ENCODE measurements at places on chromosomes 7 and 10.

DNA sequence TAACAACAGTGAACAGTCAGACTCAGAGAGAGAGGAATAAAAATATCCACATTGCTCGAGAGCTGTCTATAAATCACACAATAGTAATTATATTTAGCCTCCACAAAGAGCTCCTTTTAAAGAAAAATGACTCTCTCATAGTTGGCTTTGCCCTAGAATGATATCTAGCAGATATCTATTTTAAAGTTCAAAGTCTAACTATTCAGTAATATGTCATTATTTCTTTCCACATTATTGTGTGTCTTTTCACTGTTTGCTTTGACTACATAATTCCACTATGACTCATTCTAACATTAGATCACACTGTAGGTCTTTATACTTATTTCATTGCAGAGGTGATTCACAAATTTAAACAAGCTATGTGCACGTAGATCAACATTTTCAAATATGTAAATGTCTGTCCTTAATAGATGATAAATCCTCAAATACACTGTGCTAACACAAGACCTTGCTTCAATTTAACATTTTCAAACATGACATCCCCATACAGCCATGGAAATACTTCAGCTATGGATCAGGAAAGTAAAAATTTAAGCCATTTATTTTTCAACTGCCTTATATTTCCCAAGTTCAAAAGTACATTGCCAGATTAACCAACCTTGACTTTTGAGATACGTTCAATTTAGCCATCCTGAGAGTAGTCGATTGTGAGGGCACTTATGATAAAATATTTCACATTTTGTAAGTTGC is 99.9 kb upstream of the AKR1E2 start:
- no peak for DNase-seq
- H3K36me3 ChIP-seq: no peaks in the 10 kb centered on the region
- no peaks in the 10 kb centered on the region for H3K27me3 ChIP-seq
- H3K4me1 ChIP-seq: no peaks in the 10 kb centered on the region
- H3K4me3 ChIP-seq: no peak overlapping the region

GRCh38 chr10:72888151-72888638 is 5.3 kb upstream of the OIT3 start:
- no peak for DNase-seq
- no peaks in the 10 kb centered on the region for H3K4me1 ChIP-seq
- H3K4me3 ChIP-seq: no peak overlapping the region

GRCh38 chr7:74364061-74364460 is 74.9 kb downstream of the CLIP2 start:
- no peaks in the 10 kb centered on the region for H3K4me1 ChIP-seq
- no peak for DNase-seq
- H3K36me3 ChIP-seq: peaks cover 23% of the 10 kb centered on the region
- H3K27ac ChIP-seq: no peak overlapping the region
- no peak overlapping the region for H3K4me3 ChIP-seq
- H3K27me3 ChIP-seq: no peaks in the 10 kb centered on the region

DNA sequence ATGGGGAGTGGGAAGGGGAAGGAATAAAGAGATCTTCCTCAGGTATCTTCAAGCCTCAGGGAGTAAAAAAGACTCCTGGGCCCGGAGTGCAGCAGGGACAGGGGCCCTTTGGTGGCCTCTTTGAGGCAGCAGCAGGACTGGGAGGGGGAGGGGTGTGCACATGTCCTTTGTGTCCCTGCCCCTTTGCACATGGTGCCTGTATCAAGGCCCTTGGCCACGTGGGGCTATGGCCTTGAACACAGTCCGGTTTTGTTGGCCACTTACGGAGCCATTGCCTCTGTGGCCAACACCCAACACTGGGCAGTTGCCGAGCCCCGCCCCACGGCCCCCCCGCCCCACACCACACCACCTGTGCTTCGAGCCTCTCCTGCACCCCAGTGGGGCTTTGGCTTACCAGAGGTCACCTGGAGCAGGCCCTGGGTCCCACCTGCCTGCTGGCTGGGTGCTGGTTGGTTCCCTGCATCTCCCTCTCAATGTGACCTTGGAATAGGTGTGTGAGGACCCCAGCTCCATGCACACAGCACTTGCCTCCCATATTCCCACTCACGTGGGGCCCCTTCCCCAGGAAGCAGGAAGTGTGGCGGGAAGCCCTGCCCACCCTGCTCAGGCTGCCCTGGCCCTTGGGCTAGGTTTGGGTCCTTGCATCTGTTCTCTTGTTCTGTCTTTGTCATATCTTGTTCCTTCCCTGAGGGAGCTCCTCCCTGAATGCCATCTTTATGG is 5.4 kb downstream of the SAP25 start:
- H3K36me3 ChIP-seq: peaks cover 6% of the 10 kb centered on the region
- H3K4me3 ChIP-seq: no peak overlapping the region
- no peak for DNase-seq

- H3K4me3 ChIP-seq: no peak overlapping the region
- no peaks in the 10 kb centered on the region for H3K27me3 ChIP-seq
- DNase-seq: no peak
- no peaks in the 10 kb centered on the region for H3K36me3 ChIP-seq
- peak overlapping the region; percentile 79 for H3K27ac ChIP-seq
Observed at GRCh38 chr10:5530412-5530806, 5.6 kb downstream of the CALML3 start.

DNA sequence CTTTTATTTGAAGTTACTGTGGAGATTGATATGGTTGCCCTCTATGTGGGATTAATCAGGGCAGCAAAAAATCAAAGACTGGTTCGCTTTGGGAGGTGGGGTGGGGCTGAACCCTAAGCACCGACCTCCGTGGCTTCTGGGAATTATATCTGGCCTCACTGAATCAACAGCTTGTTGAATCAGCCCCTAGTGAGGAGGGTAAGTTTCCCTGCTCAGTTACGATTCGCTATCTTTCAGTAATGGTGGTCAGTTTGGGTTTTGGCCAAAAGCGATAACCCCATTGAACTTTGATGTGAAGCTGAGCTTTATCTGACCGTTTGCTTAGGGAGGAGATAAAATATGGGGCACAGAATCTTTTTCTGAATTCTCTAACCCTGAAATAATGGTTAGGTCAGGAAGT is 16.6 kb upstream of the ARPC1A start:
- H3K36me3 ChIP-seq: no peaks in the 10 kb centered on the region
- H3K27ac ChIP-seq: no peak overlapping the region
- H3K27me3 ChIP-seq: no peaks in the 10 kb centered on the region
- H3K4me3 ChIP-seq: no peak overlapping the region
- DNase-seq: no peak

GRCh38 chr10:58599927-58600553 is 87.4 kb downstream of the BICC1 start:
- H3K27ac ChIP-seq: no peak overlapping the region
- no peaks in the 10 kb centered on the region for H3K36me3 ChIP-seq
- no peak for DNase-seq
- no peaks in the 10 kb centered on the region for H3K4me1 ChIP-seq
- no peaks in the 10 kb centered on the region for H3K27me3 ChIP-seq

GRCh38 chr7:21327422-21328409 is 100.2 kb upstream of the SP4 start:
- no peaks in the 10 kb centered on the region for H3K4me1 ChIP-seq
- no peaks in the 10 kb centered on the region for H3K27me3 ChIP-seq
- H3K36me3 ChIP-seq: no peaks in the 10 kb centered on the region
- no peak overlapping the region for H3K4me3 ChIP-seq
- DNase-seq: no peak

GRCh38 chr7:110922906-110923305 is 168.0 kb upstream of the LRRN3 start:
- H3K27ac ChIP-seq: peak overlapping the region; percentile 10
- no peak for DNase-seq
- no peaks in the 10 kb centered on the region for H3K36me3 ChIP-seq
- no peak overlapping the region for H3K4me3 ChIP-seq
- H3K27me3 ChIP-seq: no peaks in the 10 kb centered on the region

GRCh38 chr7:8232999-8233847 is 28.7 kb downstream of the ICA1 start:
- H3K4me3 ChIP-seq: no peak overlapping the region
- H3K27me3 ChIP-seq: no peaks in the 10 kb centered on the region
- H3K27ac ChIP-seq: no peak overlapping the region
- DNase-seq: no peak

- no peak for DNase-seq
- H3K27ac ChIP-seq: no peak overlapping the region
- H3K27me3 ChIP-seq: no peaks in the 10 kb centered on the region
- H3K4me3 ChIP-seq: no peak overlapping the region
- H3K36me3 ChIP-seq: no peaks in the 10 kb centered on the region
Observed at GRCh38 chr10:82409671-82410070, 534.7 kb downstream of the NRG3 start.

- no peak for DNase-seq
- H3K27me3 ChIP-seq: no peaks in the 10 kb centered on the region
- H3K36me3 ChIP-seq: no peaks in the 10 kb centered on the region
- H3K4me3 ChIP-seq: no peak overlapping the region
Observed at GRCh38 chr10:44776181-44776580, 135.0 kb upstream of the TMEM72 start.

DNA sequence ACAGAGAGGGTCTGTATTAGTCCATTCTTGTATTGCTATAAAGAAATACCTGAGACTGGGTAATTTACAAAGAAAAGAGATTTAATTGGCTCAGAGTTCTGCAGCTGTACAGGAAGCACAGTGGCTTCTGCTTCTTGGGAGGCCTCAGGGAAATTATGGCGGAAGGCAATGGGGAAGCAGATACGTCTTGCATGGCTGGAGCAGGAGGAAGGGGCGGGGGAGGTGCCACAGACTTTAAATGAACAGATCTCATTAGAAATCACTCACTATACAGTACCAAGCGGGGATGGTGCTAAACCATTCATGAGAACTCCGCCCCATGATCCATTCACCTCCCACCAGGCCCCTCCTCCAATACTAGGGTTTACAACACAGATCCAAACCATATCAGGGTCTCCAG is 3.7 kb upstream of the CALU start:
- peaks cover 5% of the 10 kb centered on the region for H3K4me1 ChIP-seq
- no peaks in the 10 kb centered on the region for H3K36me3 ChIP-seq
- H3K27ac ChIP-seq: no peak overlapping the region
- H3K27me3 ChIP-seq: no peaks in the 10 kb centered on the region
- no peak overlapping the region for H3K4me3 ChIP-seq

DNA sequence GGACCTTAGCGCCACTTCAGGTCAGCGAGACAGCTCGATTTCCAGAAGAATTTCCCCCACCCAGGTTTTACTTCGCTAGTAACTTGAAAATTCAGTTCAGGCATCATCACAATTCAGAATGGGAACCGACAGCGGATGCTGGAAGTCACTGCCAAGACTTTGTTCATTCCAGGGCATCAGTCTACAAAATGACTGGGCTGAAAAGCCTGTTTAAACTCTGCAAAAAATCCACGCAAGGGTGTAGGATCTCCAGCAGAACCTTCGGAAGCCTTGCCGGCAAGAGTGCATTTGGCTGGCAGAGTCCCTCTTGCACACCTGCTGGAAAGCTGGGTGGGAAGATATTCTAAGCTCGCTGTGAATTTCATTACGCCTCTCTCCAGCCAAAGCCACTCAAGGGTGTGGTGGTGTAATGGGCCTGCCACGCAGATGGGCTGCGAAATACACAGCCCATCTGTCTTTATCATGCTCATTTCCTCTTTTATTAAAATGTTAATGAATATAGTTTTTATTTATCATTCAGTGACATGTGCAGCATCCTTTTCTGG is 672.0 kb upstream of the FOXK1 start:
- H3K4me1 ChIP-seq: no peaks in the 10 kb centered on the region
- H3K4me3 ChIP-seq: no peak overlapping the region
- H3K27ac ChIP-seq: no peak overlapping the region
- H3K27me3 ChIP-seq: no peaks in the 10 kb centered on the region

- peaks cover 16% of the 10 kb centered on the region for H3K4me1 ChIP-seq
- no peak overlapping the region for H3K27ac ChIP-seq
- DNase-seq: no peak
Observed at GRCh38 chr7:151239837-151240459, 7.7 kb downstream of the CHPF2 start.

DNA sequence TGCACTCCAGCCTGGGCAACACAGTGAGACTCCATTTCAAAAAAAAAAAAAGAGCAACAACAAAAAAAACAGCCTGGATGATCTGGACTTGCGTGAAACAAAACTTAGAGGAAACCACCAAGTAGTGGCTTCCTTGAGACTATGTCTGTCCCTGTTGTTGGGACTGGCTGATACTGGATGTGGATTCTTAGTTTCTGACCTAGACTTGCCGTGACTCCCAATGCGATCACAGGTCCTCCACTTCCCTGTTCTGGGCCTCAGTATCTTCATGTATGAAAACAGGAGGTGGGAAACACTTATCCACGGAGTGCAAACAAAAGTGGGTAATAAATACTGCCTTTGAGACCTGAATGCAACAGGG is 125.7 kb downstream of the PRPF18 start:
- no peaks in the 10 kb centered on the region for H3K27me3 ChIP-seq
- peaks cover 6% of the 10 kb centered on the region for H3K4me1 ChIP-seq
- H3K36me3 ChIP-seq: no peaks in the 10 kb centered on the region
- no peak overlapping the region for H3K27ac ChIP-seq
- no peak overlapping the region for H3K4me3 ChIP-seq
- no peak for DNase-seq

GRCh38 chr7:73602721-73603651 is 21.3 kb downstream of the MLXIPL start:
- H3K27me3 ChIP-seq: no peaks in the 10 kb centered on the region
- H3K4me1 ChIP-seq: peaks cover 5% of the 10 kb centered on the region

DNA sequence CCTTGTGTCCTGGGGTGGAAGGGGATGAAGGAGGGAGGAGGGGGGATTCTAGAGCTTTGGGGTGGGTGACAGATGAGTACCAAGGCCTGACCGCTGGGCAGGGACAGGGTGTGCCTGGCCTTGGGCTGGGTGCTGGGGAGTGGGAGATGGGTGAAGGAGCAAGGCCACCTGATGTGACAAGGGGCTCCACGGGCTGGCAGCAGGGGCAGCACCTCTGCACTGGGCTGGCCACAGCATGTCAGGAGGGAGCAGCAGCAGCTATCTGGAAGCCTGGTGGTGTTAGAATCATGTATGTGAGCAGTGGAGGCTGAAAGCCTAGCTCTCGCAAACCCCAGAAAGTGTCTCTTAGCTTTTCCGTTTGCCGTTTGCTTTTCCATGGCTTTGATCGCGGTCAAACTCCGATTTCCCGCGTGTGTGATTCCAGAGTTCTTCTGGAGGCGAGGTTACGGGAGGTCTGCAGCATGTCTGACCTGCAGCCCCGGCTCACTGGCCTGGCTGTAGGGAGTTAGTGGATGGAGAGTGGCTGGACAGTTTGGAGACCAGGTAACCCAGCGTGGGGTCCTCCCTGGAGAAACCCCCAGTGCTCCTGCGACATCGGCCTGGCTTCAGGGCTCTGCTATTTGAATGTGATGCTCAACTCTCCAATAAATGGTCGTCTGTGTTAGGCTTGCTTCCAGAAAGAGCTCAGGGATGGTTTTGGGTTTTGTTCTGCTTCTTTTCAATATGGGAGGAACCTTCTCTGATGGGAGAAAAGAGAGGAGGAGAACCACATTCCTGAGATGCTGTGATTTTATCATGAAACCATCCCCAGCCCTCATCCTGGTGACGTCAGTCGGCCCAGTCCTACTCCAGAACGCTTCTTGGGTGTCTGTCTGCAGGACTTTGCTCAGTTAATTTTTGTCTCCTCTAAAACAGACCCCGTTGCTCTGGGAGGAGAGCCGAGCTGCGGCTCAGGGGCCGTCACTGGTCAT is 105.5 kb downstream of the CUX1 start:
- H3K4me1 ChIP-seq: peaks cover 26% of the 10 kb centered on the region
- H3K4me3 ChIP-seq: peak overlapping the region; percentile 69
- H3K27me3 ChIP-seq: no peaks in the 10 kb centered on the region
- DNase-seq: no peak
- H3K27ac ChIP-seq: peak overlapping the region; percentile 100

- H3K36me3 ChIP-seq: no peaks in the 10 kb centered on the region
- DNase-seq: no peak
- H3K4me3 ChIP-seq: no peak overlapping the region
- H3K4me1 ChIP-seq: peaks cover 10% of the 10 kb centered on the region
Observed at GRCh38 chr10:57696641-57697040, 571.1 kb downstream of the IPMK start.

All from thoracic aorta (tissue), 2 donors.